Upper lobe of right lung (tissue), 1 donor: ENCODE measurements at places on chromosomes 1 and 21. TPM values are rescaled to one million over a fixed set of nuclear protein-coding genes. Genes with fewer than 3 reads are reported as not detected.

DNA sequence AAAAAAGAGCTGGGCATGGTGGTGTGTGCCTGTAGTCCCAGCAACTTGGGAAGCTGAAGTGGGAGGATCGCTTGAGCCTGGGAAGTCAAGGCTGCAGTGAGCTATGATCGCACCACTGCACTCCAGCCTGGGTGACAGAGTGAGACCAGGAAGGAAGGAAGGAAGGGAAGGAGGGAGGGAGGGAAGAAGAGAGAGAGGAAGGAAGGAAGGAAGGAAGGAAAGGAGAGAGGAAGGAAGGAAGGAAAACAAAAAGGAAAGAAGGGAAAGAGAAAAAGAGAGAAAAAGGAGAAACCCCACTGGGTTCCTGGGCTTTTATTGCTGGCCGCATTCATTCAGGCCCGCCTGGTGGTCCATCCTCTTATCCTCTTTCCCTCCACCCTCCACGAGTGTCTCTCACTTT lies 9.8 kb downstream of the SLC2A7 start:
- no peaks in the 10 kb centered on the region for H3K36me3 ChIP-seq
- no peaks in the 10 kb centered on the region for H3K4me1 ChIP-seq
- no peaks in the 10 kb centered on the region for H3K27me3 ChIP-seq

GRCh38 chr1:115219927-115220326 lies 118.1 kb downstream of the NGF start:
- no peaks in the 10 kb centered on the region for H3K4me1 ChIP-seq
- H3K27me3 ChIP-seq: no peaks in the 10 kb centered on the region
- H3K4me3 ChIP-seq: no peak overlapping the region
- no peak overlapping the region for H3K27ac ChIP-seq

GRCh38 chr1:94033849-94034248 lies 87.1 kb downstream of the ABCA4 start:
- H3K27ac ChIP-seq: no peak overlapping the region
- H3K4me3 ChIP-seq: no peak overlapping the region
- no peak for DNase-seq
- H3K36me3 ChIP-seq: no peaks in the 10 kb centered on the region

PADI2 gene
- total RNA-seq: 20.0 TPM

DNA sequence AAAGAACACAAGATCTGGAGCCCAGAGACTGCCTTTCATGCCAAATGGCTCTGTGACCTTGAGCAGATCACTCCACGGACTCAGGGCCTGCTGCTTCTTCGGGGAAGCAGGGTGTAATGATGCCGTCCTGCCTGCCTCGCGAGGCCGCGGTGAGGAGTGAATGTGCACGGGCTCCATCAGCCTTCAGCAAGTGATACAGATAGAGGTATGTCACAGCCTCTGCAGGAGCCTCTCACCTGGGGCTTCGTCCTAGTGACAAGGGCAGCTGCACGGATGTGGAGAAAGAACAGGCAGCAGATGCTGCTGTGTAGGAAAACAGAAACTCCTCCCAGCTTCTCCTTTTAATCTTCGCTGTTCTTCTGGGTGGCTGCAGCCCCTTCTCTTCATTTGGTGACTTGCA lies 127.5 kb downstream of the KCNN3 start:
- H3K4me1 ChIP-seq: peaks cover 12% of the 10 kb centered on the region
- no peaks in the 10 kb centered on the region for H3K36me3 ChIP-seq
- no peaks in the 10 kb centered on the region for H3K27me3 ChIP-seq
- DNase-seq: no peak
